IPS-NIHi11 (cell line): ENCODE measurements at places on chromosomes 3 and 15.

GRCh38 chr3:123276346-123277006 is 74.7 kb downstream of the SEC22A start:
- DNase-seq, result no peak

GRCh38 chr3:34676436-34676835 is 878.0 kb downstream of the PDCD6IP start:
- DNase-seq, result no peak

- DNase-seq, result no peak
These were observed 27.2 kb upstream of the PHLDB2 start for GRCh38 chr3:111831840-111832239.

DNA sequence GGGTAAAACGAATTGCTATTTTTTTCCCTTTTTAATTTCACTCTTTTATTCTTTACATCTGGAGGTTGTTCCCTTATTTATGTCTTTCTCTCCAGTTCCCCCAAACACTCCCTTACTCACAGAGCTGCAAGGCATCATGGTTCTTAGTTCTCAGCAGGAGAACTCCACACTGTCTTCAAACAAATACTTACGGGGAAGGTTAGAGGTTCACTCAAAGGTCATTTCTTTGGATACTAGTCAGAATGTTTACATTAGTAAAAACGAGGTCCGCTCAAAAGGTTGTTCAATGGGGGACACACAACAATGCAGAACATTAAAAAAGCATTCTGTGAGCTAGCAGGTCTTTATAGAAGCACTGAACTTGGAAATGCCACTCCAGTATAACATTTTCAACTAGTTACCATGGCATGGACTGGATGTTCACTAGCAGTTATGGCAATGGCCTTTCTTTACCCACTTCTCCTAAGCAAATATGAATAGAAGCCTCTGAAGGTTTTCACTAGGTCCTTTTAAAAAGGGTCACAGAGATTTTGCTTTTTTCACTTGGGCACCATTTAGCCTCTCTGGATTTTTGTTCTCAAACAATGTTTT is 201.7 kb downstream of the MEIS2 start:
- no peak for DNase-seq

DNA sequence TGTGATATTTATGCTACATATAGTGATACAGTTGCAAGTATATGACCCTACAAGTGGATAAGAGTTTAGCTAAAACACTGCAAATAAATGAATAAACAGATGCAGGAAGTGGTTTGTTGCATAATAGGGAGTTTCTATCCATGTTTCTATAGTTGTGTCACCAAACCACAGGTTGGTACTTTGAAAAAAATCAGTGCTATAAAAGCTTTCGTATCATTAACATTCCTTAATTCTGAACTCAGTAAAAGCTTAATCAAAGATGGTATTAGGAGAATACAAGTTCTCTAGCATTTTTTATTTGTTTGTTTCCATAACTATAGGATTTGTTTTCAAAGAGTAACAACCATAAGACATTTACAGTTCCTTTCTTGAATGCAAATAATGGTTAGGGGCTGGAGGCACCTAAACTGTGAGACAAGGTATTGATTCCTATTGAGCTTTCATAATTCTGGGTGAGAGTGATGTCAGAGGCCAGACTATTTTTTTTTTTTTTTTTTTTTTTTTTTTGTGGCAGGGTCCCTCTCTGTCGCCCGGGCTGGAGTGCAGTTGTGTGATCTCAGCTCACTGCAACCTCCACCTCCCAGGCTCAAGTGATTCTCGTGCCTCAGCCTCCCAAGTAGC is 29.6 kb downstream of the CPOX start:
- no peak for DNase-seq
